ENCODE measurements at places on chromosomes 2 and 18.

DNA sequence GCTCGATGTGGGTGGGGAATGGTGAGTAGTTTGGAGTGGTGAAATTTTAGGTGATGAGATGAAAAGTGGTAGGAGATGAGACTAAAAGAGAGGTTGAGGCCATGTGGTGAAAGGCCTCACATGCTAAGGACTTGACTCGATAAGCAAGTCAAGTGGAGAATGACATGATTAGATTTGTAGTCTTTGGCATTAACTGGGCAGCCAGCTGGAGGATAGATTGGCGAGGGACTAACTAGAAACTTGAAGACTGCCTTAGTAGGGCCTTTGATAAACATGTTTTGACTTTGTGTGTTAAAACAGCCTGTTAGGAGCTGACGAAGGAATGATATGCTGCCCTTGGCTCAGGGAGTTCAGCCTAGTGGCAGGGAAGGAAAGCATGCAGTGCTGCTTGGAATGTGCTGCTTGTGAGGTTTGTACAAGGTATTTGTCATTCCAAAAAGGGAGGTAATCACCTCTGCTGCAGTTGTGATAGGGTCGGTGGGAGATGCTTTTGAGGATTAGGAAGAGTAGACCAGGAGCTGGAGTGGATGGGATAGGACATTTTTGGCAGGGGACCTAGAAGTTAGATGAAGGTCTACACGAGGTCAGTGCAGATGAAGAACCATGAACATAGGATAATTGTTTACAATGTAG is 22.0 kb downstream of the PHLPP1 start:
- no peak for DNase-seq

- no peak for DNase-seq
These were observed 58.3 kb upstream of the BCL2L11 start for GRCh38 chr2:111062417-111062816.

- no peak for DNase-seq
These were observed 243.1 kb downstream of the ADCYAP1 start for GRCh38 chr18:1147730-1148129.

GRCh38 chr18:78304192-78305164 is 675.1 kb upstream of the SALL3 start:
- DNase-seq = no peak

- DNase-seq = no peak
These were observed 82.7 kb downstream of the MREG start for GRCh38 chr2:215930505-215931253.

DNA sequence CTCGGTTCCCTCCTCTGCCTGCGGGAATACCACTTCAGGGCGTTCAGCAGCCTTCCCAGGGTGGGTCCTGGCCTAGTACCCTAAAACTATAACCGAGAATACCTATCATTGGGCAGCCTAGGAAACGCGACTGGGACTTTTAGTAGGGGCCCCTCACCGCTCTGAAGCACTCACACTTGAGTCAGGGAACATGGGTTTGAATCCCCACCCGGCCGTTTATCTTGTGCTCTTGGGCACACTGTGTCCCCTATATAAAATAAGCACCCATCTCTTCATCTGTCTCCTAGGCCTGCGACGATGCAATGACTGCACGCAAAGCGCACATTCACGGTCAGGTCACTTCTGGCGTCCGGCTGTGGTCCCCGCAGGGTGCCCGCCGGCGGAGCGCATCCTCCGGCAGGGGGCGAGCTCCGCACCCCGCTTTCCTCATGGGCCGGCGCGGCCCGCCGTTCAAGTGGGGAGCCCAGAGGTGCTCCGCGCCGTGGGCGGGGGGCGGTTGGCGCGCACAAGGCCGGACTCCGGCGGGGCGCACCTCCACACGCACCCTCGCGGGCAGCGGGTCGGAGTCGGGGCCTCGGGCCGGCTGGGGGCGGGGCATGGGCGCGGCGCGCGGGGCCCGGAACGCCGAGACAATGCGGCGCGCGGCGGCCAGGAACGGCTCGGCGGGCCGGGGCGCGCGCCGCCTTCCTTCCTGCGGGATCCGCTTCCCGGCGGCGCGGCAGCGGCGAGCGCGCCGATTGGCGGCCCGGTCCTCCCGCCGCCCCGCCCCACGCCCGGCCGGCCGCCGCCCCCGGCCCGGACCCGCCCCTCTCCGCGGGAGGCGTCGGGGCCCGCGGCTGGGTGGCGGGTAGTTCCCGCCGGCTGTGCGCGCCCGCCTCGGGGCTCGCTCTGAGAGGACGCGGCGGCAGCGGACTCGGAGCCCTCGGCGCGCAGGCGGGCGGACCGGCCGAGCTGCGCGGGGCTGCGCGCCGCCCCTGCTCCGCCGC is at the start of gene ASAP2:
ASAP2 (plus strand) TSS at position 850 of the 986 bp plus-strand sequence. CDS start 293 bp downstream, outside the sequence.
- peak; percentile 79 for DNase-seq

GRCh38 chr2:163401481-163401880 is 334.3 kb downstream of the FIGN start:
- DNase-seq = no peak

DNA sequence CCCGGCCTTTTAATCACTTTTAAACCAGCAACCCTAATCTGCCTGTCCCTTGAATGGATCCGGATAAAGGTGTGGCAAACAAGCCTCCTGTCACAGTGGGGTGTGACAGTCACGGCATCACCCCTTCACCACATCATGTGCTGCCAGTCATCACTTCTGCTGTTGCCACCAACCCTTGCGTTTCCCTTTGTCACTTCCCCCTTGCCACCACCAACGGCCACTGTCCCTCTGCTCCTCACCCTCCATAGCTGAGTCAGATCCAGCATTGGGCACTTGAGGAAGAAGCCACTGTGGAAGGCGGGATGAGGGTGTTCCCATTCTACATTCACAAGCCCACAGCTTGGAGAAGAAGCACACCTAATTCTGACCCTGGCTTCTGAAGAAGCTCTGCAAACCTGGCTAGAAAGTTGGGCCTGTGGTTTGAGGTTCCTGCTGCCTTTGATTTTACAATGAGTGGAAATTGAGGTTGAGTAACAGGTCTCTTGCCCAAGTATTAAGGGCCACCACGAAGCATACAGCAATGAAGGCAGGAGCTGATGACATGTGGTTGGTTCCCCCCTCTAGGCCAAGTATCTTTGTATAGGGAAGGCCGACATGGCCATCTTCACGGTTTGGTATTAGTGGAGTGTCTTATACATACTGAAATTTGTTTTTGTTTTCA is 22.9 kb upstream of the DARS1 start:
- DNase-seq = peak; percentile 16

DNA sequence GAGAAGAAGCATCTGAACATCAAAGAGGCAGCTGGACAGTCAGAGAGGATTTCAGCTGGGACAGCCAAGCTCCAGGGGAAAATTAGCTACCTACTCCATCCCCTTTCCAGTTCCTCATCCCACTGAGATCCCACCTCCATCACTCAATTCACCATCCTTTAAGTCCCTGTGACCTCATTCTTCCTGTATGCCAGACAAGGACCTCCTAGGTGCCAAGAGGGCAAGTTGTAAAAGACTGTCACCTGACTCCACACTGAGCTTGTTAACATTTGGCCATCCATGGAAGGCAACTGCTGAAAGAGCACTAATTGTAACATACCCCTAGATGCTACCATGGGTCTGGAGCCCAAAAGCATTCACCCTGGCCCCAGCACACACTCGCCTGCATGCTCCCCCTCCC is 97.8 kb downstream of the KYNU start:
- no peak for DNase-seq
